ENCODE measurements at places on chromosomes 2 and 18.

- no peak for DNase-seq
Observed at GRCh38 chr2:120775194-120775593, 39.5 kb downstream of the GLI2 start.

- DNase-seq, result no peak
Observed at GRCh38 chr18:48820483-48821250, 130.1 kb downstream of the SMAD7 start.

DNA sequence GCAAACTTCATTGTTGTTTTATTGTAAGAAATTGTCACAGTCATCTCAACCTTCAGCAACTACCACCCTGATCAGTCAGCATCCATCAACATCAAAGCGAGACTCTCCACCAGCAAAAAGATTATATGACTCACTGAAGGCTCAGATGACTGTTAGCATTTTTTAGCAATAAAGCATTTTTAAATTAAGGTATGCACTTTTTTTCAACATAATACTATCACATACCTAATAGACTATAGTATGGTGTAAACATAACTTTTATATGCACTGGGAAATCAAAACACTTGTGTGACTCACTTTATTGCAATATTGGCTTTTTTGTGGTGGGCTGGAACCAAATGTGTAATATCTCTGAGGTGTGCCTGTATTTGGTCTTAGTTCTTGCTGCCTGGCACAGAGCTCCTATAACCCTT, 15.6 kb downstream of the SCN1A start:
- DNase-seq, result no peak

- DNase-seq, result no peak
Observed at GRCh38 chr2:120990451-120990871, 254.8 kb downstream of the GLI2 start.

DNA sequence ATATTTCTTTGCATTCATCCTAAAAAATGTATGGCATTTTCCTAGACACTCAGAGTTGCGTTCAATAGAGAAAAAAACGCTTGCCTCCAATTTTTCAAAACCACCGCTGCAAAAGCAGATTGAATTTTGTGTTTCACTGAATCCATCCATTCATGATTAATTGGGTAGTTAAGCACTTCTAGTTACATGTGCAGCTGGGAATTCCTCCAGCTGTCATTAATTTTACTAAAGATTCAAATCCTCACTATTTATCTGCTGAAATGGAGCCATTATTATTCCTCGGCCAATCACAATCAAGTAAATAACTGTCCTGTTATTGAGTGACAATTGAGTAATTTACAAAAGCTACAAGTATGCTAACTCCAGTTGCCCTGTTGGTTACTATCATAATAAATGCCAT, 75.8 kb upstream of the ARL5A start:
- DNase-seq, result no peak

GRCh38 chr18:76983613-76984051, 149.0 kb downstream of the MBP start:
- no peak for DNase-seq

- no peak for DNase-seq
Observed at GRCh38 chr2:108184419-108184818, 55.3 kb upstream of the SULT1C3 start.

DNA sequence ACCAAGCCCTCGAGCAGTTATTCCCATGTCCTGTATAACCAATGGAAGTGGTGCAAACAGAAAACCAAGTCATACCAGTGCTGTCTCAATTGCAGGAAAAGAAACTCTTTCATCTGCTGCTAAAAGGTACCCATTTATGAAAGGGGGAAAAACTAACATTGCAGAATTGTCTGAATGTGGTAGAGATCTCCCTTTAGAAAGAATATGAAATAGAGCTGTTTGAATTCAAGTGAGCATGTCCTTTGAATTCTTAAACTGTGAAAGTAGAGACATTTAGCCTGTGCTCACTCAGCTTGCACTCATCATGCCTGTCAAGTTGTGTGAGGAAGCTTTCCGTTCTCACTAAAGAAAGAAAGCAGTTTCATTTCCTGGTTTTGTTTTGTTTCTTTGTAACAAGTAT, 87.4 kb downstream of the EML4 start:
- no peak for DNase-seq

- no peak for DNase-seq
Observed at GRCh38 chr2:61620244-61621159, 82.3 kb upstream of the XPO1 start.

DNA sequence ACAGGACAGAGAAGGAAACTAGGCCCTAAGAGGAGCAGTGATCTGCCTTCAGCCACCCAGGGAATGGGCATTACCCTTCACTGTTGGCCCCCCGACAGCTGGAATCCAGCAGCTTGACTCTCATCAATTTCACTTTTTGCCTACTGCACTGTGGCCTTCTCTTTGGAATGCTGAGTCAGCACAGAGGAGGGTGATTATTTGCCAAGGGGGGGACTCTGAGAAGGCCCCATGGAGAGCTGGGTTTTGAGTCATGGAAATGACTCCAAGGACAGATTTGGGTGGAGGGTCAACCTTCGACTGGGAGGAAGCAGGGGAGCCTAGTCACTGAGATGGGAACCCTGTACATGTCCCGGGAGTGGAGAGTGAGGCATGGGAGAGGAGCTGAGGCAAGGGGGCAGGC, 38.1 kb upstream of the NTSR2 start:
- no peak for DNase-seq

GRCh38 chr2:163319006-163319405, 416.8 kb downstream of the FIGN start:
- DNase-seq, result no peak

DNA sequence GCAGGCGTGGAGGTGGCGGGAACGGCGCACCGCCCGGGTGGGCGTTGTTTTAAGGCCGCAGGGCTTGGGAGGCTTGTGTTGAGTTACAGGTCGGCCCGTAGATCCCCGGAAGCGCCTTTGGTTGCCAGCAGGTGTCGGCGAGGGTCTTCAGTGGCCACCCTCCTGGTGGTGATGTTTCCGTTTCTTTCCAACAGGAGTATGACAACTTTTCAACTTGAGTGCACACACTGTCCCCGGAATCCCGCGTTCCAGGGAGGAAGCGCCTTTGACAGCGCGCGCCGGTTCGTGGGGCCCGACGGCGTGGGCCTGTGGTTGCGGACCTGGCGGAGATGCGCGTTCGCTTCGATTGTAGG, 1.0 kb upstream of the HDAC4 start:
- DNase-seq, result peak; percentile 33

GRCh38 chr2:44555700-44556099, 194.0 kb downstream of the CAMKMT start:
- DNase-seq, result no peak

DNA sequence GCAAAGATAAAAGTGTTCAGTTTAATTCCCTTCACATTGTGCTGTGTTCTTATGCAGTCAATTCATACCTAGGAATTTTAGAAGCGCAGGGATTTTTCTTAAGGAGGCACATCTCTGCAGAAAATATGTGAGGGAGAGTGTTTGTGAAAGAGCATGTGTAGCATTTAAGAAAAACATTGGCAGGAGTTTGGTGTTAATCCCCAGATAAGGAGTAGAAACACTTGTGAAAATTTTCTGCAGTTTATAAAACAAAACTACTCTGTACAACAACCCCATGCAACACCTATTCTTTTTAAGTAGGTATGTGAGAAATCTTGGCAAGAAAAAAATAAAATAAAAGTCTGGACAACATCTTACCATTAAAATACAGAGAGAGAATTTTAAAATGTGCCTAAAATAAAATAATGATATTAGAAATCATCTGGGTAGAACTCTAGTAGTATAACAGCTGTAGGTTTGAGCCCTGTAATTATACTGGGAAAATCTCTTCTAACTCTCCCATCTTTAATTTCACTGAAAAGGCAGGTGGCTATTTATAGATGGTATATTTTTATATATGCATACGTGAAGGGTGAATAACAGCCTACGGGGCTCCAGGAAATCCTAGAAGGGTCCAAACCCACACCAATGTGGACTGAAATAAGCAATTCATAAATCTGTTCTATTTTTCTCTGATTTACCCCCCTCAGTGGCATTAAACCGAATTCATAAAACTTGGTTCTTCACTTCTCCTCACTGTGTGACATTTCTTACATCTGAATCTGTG, 6.6 kb downstream of the FZD7 start:
- DNase-seq, result no peak

DNA sequence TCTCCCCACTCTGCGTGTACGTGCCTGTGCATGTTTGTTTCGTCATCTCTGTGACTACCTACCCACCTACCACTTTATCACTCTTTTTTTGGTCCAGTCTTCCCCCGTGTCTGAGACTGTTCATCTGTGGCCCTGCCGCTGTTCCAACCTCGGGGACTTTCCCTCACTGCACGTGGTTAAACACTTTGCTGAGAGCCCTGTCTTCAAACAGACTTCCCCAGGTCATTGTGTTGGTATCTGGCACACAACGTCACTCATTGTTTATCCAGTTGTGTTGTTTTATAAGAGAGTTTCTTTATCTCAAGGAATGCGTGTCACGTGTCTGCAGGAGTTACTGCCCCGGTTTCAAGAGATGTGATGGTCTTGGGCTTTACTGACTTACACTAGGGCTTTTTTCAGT, 262.0 kb upstream of the RASGRP3 start:
- DNase-seq, result no peak

DNA sequence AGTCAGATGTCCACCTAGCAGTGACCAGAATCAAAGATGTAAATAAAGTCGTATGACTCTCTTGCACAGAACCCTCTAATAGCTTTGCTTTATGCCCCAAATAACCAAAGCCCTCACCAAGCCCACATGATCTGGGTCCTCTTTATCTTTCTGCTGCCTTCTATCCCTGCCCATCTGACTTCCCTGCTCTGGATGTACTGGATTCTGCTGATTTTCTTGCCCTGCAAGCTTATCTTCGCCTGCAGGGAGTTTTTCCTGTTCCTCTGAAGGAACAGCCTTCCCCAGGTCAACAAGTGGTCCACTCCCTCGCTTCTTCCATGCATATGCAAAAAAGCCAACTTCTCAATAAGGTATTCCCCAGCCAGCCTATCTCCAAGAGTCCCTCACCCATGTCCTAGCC, 18.7 kb downstream of the IL36B start:
- no peak for DNase-seq

- DNase-seq, result no peak
Observed at GRCh38 chr2:143843686-143844085, 676.2 kb downstream of the ZEB2 start.

- DNase-seq, result no peak
Observed at GRCh38 chr18:76475450-76476194, 19.4 kb downstream of the ZNF516 start.

DNA sequence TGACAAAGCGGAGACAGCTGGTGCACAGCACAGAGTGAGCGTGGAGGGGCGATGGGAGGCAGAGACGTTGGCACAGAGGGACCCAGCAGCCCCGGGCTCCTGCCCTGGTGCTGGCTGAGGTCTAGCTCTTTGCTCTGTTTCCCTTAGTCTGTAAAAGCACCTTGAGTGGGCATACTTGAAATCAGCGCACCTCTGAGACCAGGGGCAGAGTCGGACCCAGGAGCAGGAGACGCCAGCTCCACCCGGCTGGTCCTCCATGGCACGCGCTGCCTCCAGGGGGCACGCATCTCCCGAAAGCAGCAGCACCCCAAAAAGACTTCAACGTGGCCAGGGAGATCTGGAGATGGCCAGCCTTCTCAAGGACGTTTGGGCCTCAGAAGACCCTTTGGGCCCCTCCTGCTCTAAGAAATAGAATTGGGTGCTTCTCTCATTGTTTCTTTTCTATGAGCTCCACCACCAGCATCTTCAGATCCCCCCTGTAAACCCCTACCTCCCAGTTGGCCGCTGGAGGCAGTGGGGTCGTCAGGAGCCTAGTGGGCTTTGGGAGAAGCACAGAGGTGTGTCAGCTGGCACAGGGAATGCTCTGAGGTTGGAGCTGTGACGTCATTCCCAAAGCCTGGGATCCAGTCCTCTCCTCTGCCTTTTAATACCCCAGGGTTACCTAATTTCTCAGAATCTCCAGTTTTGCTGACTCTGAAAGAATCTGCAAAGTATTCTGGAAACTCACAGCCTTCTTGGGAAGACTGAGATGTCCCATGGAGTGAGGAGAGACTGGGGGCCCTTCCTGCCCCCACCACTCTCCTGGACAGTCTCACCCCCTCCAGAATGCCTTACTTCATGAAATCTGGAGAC, 58.9 kb downstream of the CIB4 start:
- no peak for DNase-seq

- no peak for DNase-seq
Observed at GRCh38 chr2:202221873-202222272, 16.5 kb downstream of the SUMO1 start.

DNA sequence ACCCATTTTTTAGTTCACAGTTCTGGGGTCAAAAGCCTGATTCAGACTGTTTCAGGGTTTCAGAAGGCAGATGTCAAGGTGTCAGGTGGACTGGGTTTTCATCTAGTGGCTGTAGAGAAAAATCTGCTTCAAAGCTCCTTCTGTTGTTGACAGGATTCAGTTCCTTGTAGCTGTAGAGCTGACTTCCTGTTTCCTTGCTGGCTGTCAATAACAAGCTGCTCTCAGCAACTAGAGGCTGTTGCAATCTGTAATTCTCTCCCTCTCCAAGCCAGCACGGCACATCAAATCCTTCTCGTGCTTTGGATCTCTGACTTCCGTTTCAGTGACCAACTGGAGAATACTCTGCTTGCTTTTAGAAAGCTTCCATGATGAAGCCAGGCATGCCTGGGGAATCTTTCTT, 179.4 kb downstream of the DOK6 start:
- DNase-seq, result no peak

DNA sequence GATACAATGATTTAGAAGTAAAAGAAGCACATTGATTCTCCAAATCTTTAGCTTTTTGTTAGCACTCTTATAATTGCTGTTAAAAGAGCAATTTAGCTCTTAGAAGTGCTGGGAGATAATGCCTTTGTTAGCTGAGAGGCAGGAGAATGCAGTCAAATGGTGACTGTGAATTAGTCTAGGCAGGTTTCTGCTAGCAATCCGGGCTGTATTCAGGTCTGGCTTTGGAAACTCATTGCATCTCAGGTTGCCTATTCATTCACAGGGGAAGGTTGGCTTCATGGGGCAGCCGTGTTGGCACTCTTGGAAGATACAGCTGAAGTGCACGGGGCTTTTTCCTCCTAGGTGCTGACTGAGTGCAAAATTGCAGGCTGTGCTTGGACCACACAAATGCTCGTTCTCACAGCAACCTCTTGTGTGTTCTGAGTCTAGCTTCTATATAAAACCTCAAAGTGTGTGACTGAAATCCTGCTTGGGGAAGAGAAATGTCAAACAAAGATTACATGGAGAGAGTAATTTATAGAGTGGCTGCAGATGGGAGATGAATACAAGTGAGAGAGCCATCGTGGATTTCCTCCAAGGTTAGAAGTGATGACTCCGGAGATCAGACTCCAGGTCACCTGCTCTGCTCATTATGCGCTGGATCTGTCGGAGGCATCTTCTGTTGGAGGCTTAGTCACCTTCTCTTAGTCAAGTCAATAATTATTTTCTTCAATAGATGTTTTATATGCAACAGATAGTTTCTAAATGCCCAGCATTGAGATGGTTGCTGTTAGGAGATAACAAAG, 167.8 kb downstream of the PMAIP1 start:
- no peak for DNase-seq

GRCh38 chr2:204197336-204198005, 260.9 kb downstream of the ICOS start:
- DNase-seq, result no peak

DNA sequence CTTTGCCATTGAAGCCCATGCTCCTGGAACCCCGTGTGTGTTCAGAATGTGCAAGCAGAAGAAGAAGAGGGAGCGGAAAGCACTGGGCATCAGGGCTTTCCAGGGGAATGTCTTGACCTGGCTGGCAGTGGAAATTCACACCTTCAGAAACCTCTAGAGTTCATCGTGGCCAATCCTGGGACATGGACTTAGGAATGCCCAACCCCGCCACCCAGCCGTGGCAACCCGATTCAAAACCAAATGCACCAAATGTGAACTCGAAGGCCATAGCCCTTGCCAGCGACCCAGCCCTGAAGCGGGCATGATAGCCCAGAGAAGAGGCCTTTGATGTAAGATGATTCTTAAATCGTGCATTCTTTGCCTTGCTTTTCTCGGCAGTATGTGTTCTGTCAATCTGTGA, 69.4 kb downstream of the ADI1 start:
- no peak for DNase-seq
